Heart right ventricle (tissue), 16 donors: ENCODE measurements at places on chromosomes 1 and 21.

GRCh38 chr21:34561806-34562205, 49.8 kb upstream of the KCNE1 start:
- H3K36me3 ChIP-seq: no peaks in the 10 kb centered on the region
- no peak overlapping the region for H3K4me3 ChIP-seq
- H3K27ac ChIP-seq: no peak overlapping the region
- no peaks in the 10 kb centered on the region for H3K27me3 ChIP-seq

GRCh38 chr1:207923121-207923520, 12.2 kb upstream of the CD34 start:
- H3K4me3 ChIP-seq: no peak overlapping the region
- H3K36me3 ChIP-seq: no peaks in the 10 kb centered on the region
- peaks cover 81% of the 10 kb centered on the region for H3K4me1 ChIP-seq

GRCh38 chr1:239886266-239886665, 205.4 kb upstream of the FMN2 start:
- H3K4me3 ChIP-seq: no peak overlapping the region
- no peak for DNase-seq
- no peaks in the 10 kb centered on the region for H3K27me3 ChIP-seq
- no peaks in the 10 kb centered on the region for H3K4me1 ChIP-seq

DNA sequence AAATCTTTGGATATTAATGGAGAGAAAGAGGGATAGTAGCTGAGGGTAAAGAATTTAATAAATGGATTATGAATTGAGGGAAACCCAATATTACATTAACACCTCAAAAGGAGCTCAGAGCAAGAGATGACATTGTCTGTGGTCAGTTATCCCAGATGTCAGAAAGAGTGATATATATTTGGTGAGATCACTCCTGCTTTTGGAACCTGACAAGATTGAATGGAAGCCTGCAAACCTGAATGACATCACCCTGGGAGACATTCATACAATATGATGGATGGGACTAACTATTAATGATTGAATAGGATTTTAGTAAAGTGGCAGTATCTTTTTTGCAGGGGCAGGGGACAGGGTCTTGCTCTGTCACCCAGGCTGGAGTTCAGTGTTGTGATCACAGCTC, 6.8 kb upstream of the IFI6 start:
- H3K4me1 ChIP-seq: no peaks in the 10 kb centered on the region
- DNase-seq: no peak
- no peak overlapping the region for H3K4me3 ChIP-seq
- no peak overlapping the region for H3K27ac ChIP-seq
